ENCODE measurements at places on chromosomes 1 and 21.

DNA sequence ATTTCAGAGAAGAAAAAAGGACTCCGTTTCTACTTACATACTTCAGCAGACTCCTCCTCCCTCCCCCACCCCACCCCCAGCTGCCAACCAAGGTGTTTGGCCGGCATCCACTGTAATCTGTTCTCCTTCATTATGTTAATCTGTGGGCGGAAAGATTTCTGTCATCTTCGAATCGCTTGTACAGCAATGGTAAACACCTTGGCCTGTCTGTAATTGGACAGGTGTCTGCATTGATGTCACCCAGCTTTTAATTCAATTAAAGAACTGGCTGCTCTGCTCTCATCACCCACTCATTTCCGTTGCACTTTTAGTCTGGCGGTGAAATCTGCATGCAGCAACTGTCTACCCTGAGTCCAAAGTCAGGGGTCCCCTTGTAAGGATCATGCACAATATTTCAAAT is 368.6 kb downstream of the USH2A start:
- no peak for DNase-seq

DNA sequence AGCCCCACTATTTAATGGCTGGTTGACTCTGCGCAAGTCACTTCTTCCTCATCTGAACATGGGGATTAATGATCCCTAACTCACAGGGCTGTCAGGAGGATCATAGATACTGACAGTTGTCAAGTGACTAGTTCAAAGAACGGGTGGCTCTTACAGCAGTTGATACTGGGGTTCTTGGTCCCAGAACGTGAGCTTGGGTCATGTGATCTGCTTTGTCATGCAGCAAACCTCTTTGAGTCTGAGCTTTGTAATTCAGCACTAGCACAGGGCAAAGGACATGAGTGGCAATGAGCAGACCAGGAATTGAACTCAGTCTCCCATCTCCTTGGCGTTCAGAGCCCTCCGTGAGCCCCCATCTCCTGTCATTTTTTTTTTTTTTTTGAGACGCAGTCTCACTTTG is 64.4 kb downstream of the TRABD2B start:
- DNase-seq, result no peak

DNA sequence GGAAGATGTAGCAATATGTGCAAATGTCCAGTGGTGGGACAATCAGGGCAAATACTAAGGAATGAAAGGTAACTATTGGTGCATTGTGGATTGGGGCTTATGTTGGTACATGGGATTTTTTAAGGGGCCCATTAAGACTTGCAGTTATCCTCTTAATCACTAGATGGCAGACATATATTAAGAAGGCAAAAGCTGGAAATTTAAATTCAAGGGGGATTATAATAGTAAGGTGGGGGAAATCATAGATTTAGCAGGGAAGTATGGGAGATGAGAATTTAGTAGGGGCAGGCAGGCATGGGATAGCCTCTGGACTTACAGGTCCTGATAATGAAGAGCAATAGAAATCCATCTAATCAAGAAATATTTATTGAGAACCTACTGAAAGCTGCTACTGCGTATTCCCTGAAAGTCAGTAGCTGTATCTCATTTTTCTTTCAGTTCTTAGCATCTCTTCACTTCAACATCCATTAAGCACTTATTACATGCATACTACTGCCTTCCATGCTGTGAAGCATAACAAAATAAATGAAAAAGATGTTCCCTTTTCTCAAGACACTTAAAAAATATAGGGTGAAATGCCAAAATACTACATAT is 251.8 kb downstream of the CRB1 start:
- DNase-seq, result no peak

DNA sequence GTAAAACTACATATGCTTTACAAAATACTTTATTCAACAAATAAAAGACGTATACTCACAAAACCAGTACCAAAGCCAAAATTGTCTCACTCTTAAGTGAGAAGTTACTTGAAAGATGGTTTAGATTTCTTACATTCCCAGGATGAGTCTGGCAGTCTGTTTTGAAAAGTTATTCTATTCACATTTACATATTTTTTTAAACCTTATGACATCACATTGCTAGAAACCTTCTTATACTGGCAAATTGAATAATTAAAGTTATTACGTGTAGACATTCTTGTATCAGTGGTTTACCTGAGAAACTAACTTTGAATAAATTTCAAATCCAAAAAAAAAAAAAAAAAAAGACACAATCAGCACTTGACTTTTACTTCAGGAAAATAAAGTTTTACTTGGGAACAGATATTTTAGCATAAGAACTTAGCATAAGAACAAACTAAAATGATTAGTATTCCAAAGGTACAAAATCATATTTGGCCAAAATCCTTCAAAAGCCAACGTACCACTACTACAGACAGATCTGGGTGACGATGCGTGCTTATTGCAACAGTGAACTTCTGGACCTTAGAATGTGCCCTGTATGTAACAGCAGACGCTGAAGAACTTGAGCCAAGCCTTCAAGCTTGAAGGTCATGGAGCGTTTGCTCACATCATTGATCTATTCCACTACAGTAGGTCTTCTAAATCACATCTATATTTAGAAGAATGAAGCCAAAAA is 2.5 kb downstream of the CDC42BPA start:
- DNase-seq, result no peak

- no peak for DNase-seq
These were observed at the start of gene DIPK1A for GRCh38 chr1:92961131-92961895. Gene DIPK1A, minus strand, starts transcription at chr1:92961462. Its CDS starts 33 bp downstream, at chr1:92961429.

- no peak for DNase-seq
These were observed 214.5 kb downstream of the VAV3 start for GRCh38 chr1:107750364-107750959.

Measured in vagina (tissue), 2 donors.